Activated CD4-positive, CD25-positive, alpha-beta regulatory T cell treated with anti-CD3 and anti-CD28 coated beads, Interleukin-2, amount 50 U/mL, for 24 hours (primary cell): ENCODE measurements at places on chromosomes 5 and 9.

GRCh38 chr5:123490974-123491373, 21.0 kb upstream of the CSNK1G3 start:
- ATAC-seq, result no peak

- peak; percentile 28 for ATAC-seq
Measured at GRCh38 chr9:133403766-133404453, 13.9 kb downstream of the REXO4 start.

DNA sequence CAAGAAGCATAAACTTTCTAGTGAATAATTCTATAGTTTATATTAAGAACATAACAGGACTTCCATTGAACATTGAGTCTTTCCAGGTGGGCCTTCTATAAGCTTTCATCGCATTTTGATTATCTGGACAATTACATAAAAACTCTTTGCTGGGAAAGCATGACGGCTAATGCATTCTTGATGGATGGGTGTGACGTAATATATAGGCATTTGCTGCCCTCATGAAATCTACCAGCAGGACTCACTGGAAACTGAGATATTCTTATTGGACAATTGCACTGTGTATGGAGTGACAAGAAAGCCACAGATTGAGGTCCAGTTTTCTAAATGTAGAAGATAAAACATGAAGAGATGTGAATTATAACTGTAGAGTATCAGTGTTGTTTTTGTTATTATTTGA, 15.0 kb downstream of the PTPRD start:
- ATAC-seq, result no peak

GRCh38 chr9:98185611-98186171, 6.7 kb downstream of the CORO2A start:
- ATAC-seq, result no peak

- no peak for ATAC-seq
Measured at GRCh38 chr9:125529589-125530515, 177.2 kb downstream of the MAPKAP1 start.

DNA sequence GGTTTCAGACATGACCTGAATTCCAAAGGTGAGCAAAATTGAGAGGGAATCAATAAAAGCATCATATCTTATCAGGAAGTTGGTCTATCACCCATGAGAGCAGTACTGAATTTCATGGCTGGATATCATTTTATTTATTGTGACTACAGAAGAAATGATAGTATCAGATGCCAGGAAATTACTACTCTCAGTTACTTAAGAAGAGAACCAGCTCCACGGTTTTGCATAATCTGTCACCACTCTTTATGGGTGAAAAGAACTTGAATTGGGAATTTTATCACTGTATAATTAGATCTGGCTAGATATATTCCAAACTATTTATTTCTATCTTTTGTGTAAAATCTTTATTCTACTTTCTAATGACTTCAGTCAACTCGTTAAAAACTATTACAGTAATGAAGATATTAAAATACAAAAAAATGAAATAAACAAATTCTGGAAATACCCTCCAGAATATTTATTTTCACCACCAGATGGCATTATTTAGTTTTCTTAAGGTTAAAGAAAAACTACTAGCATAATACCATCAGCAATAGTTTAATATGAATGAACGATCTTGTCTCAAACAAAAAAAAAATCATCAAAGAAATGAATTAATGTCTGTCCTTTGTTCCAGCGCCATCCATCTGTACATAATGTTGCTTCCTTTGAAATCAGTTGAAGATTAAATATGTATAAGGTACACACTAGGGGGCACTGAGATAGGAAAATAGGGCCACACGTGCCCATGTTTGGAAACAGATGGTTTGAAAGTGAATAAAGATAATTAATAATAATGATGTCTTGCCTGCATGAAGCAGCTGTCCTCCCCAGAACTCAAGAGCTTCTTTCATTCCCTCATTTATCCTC, 84.7 kb upstream of the SLCO6A1 start:
- ATAC-seq, result no peak

DNA sequence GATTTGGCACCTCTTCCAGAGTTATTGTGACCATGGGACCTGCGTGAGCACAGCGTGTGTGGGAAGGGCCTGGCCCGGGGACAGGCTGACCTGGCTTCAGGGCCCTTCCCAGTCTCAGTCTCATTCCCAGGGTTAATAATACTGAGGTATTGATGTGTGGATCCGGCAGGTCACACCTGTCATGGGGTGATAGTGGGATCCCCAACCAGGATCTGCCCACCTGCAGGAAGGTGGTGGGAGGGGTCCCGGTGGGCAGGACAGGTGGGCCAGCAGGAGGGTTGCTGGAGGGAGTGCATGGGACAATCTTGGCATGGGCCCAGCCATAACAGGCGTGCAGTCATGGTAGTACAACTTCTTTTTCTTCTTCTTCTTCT, 55.4 kb downstream of the COL15A1 start:
- ATAC-seq, result no peak

GRCh38 chr9:135218331-135219225, 131.1 kb downstream of the OLFM1 start:
- no peak for ATAC-seq

DNA sequence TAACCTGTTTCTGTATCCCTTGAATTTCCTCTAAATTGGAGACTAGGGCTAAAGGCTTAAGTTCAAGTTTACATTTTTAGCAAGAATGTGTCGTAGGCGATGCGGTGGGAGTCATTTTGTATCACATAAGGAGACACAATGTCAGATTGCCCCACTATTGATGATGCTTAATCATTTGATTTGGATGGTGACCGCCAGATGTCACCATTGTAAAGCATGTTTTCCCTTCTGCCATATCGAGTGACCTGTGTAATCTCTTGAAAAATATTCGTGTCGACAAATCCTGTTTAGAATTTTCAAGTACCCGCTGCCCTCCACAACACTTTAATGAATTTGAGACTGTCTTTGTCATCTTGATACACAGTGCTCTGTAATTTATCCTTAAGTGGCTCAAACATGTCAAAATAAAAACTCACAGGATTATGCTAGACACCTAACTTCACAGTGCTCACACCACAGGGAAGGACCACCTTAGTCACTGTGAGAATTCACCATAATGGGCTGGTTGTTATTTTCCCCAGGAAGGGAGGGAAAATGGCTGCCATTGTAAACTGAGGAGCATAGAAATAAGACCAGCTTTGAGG, 34.5 kb upstream of the SLC46A2 start:
- no peak for ATAC-seq

DNA sequence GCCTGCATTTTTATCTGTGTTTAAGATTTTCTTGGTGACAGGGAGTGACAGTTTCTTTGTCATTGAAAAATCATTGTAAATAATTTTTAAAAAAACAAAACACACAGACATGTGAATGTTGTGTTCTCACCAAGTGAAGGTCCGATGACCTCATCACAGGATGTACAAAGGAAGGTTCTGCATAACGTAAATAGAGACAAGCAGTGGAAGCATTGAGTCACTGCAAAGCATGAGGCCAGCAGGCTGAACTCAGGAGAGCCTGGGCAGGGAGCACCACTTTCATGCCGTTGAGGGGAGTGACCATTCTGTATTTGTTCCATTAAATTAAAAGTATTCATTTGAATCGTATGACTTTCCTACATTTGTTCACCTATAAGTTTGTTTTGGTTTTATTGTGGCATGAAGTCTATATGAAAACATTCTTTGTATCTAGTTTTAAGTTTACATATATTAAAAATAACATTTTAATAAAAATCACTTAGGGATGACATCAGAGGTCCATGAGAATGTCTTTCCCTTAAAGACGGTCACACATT, 70.4 kb upstream of the TLE1 start:
- no peak for ATAC-seq

DNA sequence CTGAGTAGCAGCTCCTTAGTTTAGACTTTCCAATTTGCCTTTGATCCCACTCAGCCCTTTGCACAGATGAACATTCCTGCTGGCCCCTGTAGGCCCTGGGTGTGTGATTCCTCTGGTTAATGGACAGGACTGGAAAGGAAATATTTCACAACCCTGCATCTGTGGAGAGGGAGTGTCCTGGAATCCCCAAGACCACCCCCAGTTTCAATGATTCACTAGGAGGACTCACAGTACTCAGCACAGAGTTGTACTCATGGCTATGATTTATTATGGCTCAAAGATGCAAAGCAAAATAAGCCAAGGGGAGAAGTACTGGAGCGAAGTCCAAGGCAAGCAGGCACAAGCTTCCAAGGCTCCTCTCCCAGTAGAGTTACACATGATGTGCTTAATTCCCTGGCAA, 42.4 kb upstream of the TJP2 start:
- no peak for ATAC-seq

GRCh38 chr9:75894566-75894965, 4.1 kb downstream of the PCSK5 start:
- no peak for ATAC-seq

DNA sequence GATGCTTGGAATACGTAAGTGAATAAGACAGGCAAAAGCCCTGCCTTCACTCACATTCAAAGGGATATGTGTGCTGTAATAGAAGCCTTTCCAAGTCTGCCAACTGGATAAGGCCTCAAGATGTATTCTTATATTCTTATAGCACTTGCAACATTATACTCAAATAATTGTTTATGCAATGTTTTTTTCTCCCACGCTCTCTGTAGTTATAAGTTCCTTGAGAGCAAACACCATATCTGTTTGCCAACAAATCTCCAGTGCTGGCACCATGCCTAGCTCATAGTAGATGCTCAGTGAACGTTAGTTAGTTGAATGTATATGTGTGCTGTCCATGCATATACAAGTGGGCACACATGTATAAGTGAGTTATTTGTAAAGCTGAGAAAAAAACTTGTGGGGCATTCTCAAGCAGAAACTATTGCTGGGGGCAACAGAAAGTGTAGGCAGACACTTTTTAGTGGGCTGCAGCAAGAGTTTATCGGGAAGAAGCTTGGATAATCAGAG, 125.1 kb downstream of the RPS23 start:
- ATAC-seq, result no peak

- ATAC-seq, result no peak
Measured at GRCh38 chr9:77546376-77546950, 101.7 kb downstream of the GNA14 start.

- ATAC-seq, result no peak
Measured at GRCh38 chr5:171615705-171616640, 169.6 kb upstream of the SMIM23 start.

DNA sequence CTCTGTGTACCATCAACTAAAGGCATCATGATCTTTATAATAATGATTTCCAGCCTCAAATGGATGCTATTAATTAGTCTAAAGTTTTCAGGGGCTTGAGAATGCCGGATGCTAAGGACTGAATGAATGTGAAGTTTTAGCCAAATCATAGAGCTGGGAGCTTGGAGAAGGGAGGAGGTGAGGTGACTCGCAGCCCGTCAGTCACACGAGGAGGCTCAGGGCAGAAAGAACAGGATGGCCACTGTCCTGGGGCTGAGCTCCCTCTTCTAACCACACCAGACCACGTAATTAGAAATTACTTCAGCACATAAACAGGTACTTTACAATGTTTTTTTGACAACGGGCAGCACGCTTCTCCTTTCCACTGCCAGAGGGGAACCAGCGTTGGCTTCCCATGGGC, 222.6 kb downstream of the NPR3 start:
- ATAC-seq, result no peak

GRCh38 chr5:116506488-116506887, 68.1 kb downstream of the SEMA6A start:
- ATAC-seq, result no peak

DNA sequence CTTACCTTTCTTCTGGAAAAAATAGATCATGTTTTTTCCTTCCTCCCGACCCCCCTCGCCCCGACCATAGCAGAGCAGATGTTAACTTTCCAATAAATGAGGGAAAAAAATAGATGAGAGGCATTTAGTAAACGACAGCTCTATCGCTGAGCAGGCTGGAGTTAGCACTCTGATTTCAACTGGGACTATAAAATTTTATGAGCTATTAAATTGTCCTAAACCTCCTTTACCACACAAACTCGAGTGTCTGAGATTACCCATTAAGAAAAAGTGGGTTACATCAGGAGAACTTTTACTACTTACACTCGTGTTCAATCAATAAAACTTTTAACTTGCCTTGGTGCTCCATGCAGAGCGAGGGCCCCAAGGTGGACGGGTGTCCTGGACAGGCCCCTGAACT, 59.8 kb upstream of the RNU6ATAC start:
- ATAC-seq, result no peak

DNA sequence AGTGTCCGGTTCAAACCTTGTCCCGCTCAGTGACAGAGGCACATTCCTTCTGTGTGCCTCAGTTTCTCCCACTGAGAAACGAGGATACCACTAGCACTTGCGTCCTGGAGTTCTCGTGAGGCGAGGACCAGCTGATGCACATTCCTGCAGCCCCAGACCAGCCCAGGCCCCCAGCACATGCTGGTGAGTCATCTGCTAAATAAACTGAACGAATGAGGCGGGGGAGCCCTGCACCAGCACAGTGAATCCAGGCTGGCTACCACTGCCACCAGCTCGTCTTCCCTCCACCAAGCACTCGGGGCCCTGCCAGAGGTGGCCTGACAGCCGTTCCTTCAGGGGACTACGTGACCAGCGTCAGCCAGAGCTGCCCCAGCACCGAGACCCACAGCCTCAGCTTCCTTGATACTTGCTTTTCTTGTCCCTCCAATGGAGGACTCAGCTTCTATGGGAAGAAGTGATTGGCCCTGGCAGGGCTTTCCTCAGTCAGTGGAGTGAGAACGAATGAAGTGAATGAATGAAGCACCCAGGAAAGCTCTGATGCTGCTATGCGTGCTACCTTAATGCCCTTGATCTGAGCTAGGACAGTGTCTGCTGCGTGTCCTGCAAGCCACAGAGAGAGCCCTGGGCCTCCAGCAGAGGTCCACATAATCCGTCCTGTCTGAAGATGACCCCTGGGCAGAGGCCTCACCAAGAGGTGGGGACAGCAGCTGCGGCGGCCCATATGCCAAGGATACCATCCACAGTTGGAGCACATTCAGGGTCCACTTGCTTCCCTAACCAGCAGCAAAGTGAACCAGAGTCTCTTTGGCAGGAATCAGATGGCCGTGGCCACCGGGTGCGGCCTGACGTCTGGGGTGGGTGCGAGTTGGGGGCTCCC, 13.5 kb upstream of the BARX1 start:
- ATAC-seq, result no peak

DNA sequence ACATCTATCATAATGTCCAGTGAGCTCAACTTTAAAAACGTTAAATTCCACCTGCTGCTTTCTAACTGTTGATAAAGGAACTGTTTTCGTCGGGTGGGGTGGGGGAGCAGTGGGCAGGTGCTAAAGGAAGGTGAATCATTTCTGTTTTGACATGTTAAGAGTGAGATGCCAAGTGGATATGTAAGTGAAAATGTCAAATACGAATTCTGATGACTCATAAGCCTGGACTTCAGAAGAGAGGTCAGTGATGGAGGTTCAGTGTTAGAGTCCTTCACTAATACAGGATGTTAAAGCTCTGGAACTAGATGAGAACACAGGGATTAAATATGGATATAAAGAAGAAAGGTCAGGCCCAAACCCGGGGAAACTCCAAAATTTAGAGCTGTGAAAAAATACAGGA, 617.9 kb upstream of the CTNND2 start:
- ATAC-seq, result no peak
